Stimulated activated CD4-positive, alpha-beta T cell treated with anti-CD3 and anti-CD28 coated beads, Interleukin-15, amount 100 ng/mL, for 24 hours (primary cell): ENCODE measurements at places on chromosomes 12 and 14.

DNA sequence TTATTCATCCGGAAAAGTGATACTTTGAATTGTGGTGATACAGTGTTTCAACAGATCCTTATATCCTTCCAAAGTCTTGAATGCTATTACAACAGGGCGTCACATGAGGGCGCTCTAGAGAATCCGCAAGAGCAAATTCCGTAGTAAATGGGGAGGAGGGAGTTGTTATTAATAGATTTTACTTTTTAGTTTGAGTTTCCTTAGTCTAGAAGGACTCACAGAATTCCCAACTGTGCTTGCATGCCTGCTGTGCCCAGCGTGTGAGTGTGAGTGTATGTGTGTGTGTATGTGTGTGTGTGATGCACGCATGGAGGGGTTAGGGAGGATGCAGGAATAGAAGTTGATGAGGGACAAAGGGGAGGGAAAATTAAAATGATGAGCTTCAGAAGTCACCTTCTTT lies 375.3 kb downstream of the C12orf75 start:
- DNase-seq = peak; percentile 13

- no peak for DNase-seq
Observed at GRCh38 chr12:128381541-128381940, 114.6 kb downstream of the TMEM132C start.

DNA sequence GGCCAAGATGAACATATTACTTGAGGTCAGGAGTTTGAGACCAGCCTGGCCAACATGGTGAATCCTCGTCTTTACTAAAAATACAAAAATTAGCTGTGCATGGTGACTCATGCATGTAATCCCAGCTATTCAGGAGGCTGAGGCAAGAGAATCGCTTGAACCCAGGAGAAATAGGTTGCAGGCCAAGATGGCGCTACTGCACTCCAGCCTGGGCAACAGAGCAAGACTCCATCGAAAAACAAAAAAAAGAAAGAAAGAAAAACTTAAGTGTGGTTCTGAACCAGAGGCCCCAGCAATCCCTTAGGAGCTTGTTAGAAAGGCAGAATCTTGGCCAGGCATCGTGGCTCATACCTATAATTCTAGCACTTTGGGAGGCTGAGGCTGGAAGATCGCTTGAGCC lies 24.5 kb downstream of the SVOP start:
- no peak for DNase-seq

GRCh38 chr12:104323899-104324298 lies 20.4 kb downstream of the EID3 start:
- no peak for DNase-seq

GRCh38 chr14:35553808-35554207 lies 19.8 kb downstream of the INSM2 start:
- DNase-seq = no peak

DNA sequence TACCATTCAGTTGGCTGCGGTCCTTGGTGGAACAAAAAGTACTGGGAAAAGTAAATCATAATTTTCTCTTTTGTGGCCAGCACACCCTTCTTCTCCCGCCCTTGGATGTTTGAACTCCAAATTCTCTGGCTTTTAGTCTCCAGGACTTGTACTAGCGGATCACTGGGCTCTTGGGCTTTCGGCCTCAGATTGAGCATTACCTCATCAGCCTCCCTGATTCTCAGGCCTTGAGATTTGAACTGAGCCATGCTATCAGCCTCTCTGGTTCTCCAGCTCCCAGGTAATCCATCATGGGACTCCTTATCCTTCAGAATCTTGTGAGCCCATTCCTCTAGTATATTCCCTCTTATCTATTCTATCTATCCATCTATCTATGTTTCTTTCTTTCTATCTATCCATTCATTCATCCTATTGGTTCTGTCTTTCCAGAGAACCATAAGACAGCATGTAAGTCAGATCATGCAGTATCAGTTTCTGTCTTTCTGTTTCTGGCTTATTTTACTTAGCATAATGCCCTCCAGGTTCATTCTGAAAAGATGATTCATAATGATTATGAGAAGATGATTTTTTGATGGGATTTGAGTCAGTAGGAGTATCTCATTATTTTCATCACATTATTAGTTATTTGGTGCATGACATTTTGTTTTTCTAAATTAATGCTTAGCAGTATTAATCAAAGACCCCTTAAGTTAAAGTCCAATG lies 814.9 kb downstream of the LRFN5 start:
- no peak for DNase-seq

DNA sequence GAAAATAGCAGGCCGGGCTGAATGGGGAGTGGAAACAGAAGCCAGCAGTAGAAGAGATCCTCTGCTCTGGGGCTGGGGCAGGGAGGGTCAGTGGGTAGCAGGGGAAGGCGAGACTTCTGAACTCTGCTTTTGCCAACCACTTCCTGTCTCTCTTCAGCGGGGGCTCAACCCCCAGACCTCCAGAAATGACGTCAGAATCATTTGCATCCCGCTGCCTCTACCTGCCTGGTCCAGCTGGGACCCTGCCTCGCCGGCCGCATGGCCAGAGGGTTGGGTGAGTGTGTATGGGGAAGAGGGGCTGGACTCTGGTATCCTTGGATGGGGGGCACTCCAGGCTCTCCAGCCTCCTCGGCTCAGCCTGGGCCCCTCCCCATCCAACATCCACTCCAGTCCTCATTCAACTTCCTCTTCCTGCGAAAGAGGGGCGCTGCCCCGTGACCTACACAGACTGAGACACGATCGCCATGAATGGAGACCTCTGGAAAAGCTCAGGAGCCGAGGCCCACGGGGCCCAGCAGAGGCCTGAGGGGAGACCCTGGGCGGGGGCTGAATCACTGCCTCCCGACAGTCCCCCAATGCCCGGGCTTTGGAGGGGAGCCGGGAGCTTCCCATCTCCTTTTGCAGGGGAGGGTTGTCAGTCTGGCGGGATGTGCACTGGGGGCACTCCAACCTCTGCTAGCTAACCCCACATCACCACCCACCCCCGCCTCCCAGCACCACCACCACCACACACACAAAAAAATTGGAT lies 458 bp upstream of the HOXC4 start:
- DNase-seq = no peak

DNA sequence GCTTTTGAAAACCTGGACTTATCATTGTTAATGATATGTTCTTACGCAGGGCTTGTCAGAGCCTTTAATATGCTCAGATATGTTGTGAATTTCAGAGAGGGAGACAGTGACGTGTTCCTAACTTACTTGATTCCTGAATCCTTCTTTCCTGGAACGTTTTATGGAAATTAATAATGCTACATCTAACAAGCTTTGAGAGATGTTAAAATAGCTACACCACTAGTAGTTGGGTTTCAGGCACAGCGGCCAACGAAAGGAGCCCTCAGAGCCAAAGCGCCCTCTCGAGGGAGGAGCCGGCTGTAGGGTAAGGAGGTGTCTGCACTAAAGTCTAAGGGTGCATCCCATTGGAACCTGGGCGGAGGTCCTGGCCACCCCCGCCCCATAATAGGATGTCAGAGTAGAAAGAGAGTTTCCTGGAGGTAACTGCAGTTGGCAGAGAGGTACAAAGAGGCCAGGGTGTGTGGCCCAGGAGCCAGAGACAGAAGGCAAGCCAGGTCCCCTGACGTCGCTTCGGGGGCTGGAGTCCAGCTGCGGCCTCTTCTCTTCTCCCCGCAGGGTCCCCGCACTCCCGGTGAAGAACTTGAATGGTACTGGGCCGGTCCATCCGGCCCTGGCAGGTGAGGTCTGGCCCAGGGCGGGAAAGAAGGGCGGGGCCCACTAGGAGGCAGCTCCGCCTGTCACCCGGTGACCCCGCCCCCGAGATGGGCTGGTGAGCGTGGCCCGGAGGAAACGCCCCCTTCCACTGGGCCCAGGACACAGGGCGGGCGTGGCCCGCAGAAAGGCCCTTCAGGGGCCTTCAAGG lies 36.3 kb downstream of the DTX1 start:
- peak; percentile 46 for DNase-seq

- DNase-seq = no peak
Observed at GRCh38 chr12:113667095-113667494, 195.4 kb upstream of the LHX5 start.

- DNase-seq = no peak
Observed at GRCh38 chr12:54047160-54047963, 6.3 kb upstream of the HOXC4 start.

GRCh38 chr12:97424911-97425310 lies 37.7 kb upstream of the RMST start:
- no peak for DNase-seq

DNA sequence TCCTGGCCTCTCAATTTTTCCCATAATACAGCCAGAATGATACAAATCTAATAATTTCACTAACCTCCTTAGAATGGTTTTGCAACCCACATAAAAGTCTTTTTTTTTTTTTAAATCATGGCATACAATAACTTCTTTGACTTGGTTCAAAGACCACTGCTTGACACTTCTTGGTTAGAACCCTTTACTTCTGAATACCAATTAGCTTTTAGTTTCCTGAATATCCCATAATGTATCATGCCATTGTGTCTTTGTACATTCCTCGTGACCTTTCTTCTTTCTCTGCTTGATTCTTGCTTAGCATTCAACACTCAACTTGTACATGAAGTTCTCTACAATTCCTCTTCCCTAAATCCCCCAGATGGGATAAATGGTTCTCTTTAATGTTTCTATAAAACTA lies 19.3 kb downstream of the KLHL28 start:
- DNase-seq = no peak

DNA sequence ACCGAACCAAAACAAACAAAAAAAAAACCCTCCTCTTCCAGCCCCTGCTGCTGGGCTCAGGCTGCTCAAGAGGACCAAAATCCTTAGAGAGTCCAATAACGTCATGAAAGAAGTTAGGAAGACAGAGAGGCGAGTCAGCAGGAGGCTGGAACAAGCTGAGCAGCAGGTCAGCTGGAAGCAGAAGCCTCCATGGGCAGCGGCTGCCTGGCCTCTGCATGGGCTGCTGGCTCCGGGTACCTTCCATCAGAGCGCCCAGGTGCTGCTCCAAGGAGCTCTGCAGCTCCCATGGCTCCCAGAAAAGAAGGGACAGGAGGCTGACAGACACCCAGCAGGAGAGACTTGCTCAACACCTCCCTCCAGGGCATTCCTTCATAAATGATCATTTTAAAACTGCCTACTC lies 3.2 kb upstream of the KRT2 start:
- no peak for DNase-seq

- no peak for DNase-seq
Observed at GRCh38 chr12:128843538-128843937, 9.7 kb upstream of the GLT1D1 start.

GRCh38 chr14:49975799-49976198 lies 82.9 kb downstream of the ARF6 start:
- no peak for DNase-seq

- DNase-seq = no peak
Observed at GRCh38 chr14:103510724-103511693, 11.6 kb downstream of the CKB start.

GRCh38 chr14:64405295-64405694 lies 17.1 kb downstream of the MTHFD1 start:
- no peak for DNase-seq
